ENCODE measurements at places on chromosomes 1 and 21.

DNA sequence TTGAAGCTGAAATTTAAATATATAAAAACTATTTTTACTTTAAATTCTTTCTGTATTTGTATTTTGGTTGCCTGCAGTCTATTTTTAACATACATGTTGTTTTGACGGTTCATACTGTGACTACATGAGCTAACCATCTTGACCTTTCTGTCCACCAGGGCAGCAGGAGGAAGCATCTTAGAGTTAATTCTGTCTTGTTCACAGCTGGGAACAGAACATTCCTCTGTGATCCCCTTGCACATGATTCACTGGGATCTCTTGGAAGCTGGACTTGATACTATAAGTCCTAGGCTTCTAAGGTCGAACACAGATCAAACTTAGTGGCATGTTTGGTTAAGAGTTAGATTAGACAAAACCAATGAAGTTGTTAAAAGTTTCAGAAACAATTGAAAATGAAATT, 99.7 kb downstream of the NFIA start:
- no peak for DNase-seq

DNA sequence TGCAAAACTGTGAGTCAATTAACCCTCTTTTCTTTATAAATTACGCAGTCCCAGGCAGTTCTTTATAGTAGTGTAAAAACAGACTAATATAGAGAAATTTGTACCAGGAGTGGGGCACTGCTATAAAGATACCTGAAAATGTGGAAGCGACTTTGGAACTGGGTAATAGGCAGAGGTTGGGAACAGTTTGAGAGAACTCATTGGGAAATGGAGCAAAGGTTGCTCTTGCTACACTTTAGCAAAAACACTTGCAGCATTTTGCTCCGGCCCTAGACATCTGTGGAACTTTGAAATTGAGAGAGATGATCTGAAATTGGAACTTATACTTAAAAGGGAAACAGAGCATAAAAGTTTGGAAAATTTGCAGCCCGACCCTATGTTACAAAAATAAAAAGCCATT, 810.9 kb downstream of the LTN1 start:
- DNase-seq: no peak

GRCh38 chr1:232627171-232627570, 2.8 kb downstream of the SIPA1L2 start:
- no peak for DNase-seq

DNA sequence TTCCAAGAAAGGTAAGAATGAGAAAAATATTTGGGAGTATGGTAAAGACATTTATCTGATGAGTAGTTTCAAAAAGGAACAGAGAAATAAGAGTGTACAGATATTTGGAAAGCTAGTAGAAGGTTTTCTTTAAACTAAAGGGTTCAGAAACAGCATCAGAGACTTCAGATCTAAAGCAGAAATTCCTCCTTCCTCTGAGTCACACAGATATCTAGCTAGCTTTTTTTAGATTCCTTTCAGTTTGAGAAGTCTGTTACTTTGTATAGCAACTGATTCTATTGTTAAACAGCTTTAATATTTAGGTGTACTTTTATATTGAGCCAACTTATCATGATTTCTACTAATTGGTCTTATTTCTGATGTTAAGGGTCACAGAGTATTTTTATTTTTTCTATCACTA, 4.7 kb downstream of the AMY2B start:
- no peak for DNase-seq

- DNase-seq: no peak
Observed at GRCh38 chr1:203528063-203528462, 34.1 kb downstream of the OPTC start.

- no peak for DNase-seq
Observed at GRCh38 chr1:83103341-83103740, 895.6 kb downstream of the TTLL7 start.

DNA sequence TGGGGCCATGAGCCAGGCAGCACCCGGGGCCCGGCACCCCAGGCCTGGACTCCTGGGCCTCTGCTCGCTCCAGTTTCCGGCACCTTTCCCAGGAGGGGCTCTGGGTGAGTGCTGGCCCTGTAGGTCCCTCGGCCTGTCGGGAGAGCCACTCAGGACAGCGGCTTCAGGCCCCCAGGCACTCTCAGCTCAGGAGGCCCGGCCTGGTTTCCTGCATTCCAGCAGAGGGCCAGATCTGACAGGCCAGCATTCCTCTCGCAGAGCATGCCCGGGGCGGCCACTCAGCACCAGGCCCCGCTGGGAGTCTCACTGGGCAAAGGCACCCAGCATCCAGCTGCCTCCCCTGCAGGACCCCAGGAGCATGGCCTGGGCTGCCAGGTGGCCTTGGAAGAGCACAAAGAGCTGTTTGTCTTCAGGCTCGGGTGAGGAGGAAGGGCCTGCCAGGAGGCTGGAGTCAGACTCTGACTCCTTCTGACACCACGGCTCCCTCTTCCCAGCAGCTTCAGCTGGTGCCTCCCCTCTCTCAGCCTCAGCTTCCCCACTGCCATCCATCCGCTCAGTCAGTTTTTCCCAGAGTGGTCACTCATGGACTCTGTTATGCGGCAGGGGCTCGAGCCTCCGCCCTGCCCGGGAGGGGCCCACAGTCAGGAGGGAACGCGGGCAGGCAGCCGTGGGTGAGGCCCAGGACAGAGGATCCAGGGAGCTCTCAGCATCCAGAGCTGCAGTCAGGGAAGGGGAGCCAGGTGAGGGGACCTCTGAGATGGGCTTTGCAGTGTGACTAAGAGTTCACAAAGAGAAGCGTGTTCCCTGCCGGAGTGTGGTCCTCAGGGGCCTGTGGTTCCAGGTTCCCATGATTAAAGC, 51.7 kb downstream of the WNT9A start:
- no peak for DNase-seq

- no peak for DNase-seq
Observed at GRCh38 chr21:42174173-42174572, 44.8 kb upstream of the ABCG1 start.

DNA sequence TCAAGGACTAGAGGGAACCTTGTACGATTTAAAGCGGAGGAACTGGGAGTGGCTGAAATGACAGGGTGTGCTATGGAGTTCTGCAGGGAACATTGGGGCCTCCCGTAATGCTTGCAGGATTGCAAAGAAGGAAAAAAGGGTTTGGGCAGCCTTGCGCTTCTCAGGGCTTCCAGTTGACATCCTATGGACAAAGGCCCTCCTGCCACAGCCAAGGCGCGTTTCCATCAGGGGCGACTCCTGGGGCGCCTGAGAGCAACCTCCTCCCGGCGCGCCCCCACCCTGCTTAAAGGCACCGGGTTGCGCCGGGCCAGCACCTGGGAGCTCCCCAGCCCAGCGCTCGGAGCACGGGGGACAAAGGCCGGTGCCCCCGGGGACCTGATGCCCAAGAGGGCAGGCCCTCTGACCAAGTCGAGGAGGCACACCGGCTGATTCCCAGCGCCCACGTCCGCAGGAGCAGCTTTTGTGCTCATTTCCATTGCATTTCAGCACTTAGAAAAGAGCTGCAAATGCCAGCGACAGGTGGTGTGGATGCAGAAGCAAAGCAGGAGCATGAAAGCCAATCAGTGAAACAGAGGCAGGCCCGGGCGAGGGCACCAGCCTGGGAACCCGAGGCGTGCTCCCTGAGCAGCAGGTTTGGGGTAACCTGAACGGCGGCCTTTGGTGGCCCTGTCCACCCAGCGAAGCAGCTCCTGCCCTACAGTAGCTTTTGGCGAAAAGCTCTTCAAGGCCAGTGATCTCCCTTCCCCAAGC, 17.6 kb upstream of the RNF187 start:
- DNase-seq: no peak

DNA sequence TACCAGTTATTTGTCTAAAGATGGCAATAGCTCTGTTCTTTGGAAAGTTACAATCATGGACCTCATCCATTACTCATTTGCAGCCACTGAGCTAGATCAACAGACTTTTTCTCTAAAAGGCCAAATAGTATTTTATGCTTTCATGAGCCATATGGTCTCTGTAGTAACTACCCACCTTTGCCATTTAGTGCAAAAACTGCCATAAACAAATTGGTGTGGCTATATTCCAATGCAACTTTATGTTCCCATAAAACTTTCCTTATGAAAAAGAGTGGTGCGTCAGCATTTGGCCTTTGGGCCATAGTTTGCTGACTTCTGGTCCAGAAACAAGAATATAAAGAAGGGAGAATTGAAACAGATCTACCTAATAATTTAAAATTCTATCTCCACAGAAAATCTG, 20.1 kb upstream of the KCTD3 start:
- no peak for DNase-seq

- DNase-seq: no peak
Observed at GRCh38 chr1:1957533-1957961, 38.5 kb upstream of the TMEM52 start.

DNA sequence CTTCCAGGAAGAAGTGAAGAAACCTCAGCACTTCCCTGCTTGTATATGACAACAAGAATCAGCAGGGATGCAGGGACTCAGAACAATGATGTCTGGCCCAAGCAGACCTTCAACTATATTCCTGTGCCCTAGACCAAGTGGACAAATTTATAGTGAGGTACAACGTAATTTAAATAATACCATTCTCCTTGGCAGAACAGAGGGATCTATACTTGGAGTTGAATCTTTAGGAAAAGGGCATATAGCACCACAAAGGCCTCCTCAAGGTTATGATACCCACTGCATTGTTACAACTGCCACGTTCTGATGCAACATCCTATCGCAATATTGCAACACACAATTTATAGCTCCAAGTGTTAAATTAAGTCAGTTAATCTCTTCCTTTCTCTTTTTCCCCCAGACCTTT, 29.1 kb upstream of the GFI1 start:
- DNase-seq: no peak
